Left renal cortex interstitium (tissue), 4 donors: ENCODE measurements at places on chromosomes 11 and 22. TPM values are rescaled to one million over a fixed set of nuclear protein-coding genes. Genes with fewer than 3 reads are reported as not detected.
A peak's percentile ranks its signal among the peaks of the same experiment; 100 is the strongest.

DNA sequence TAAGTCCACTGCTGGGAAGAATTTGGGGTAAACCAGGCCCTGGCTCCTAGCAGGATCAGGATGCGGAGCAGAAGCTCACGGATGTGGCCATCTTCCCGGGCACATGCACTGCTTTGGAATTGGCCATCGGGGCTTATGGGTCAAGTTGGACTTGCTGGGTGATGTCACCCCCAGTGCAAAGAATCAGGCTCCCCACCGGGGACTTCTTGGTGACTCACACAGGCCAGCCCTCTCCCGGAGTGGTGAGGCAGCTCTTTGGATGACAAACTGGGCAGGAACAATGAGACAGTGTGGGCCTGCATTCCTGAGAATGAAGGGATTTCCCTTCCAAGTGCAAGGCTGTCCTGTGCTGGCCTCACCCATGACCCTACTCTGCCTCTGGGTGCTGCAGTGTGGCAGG, 128.8 kb upstream of the ANO1 start:
- no peak for DNase-seq

SCN2B gene
- polyA plus RNA-seq = 5.1 TPM

DNA sequence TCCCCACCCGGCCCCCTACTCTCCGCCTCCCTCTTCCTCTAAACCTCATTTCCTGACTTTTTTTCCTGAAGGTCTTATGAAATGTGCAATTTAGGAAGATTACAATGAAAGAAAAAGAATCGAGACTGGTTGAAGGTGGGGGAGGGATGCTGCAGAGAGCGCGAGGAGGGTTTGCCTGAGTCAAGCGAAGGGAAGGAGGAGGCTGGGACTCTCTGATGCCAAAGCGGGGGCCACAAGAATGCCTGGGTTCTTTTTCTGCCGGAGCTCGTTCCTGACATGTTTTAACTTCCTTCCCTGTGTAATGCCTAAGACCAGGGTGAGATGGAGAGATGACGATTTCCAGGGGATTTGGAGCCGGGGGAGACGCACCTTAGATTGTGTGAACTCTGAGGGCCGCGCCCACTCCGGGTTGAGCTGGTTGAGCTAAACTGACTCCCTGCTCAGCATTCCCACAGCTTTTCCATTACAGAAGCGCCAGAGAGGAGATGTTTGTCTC, 270.5 kb upstream of the SORL1-AS1 start:
- no peak for DNase-seq

GRCh38 chr11:64060861-64061444, 25.2 kb downstream of the FLRT1 start:
- no peak for DNase-seq

DNA sequence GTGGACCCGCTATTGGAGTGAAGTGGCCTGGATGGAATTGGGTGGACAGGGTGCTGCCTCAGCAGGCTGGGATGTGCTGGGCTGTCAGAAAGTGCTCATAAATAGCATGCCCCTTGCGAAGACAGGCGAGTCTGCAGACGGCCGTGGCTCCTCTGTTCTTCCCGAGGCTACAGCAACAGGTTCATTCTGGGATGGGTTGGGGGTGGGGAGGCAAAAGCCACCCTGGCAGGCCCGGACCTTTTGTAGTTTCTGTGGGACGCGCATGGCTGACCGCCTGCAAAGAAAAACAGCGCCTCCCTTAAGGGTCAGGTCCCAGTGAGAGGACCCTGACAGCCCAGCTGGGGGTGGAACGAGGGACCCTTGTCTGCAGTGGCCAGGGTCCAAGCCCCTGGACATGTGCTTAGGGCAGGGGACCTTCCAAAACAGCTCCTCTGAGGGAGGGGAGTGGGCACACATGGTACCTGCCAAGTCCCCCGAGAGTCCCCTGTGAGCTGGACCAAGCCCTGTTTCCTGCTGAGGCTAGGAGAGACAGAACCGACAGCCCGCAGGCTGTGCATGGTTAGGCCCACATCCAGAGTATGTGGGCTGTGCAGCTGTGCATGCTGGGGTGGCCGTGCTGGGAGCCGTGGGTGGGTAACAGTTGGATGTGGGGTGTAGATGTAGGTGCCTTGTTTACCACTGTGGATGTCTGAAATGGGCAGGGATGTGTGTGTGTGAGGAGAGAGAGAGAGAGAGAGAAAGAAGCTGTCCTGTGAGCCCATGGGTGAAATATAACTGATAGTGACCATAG, at the start of gene CRYBB3:
CRYBB3 (plus strand) TSS at position 128 of the 790 bp plus-strand sequence. CDS start 1,539 bp downstream, outside the sequence.
- peak; percentile 53 for DNase-seq

- DNase-seq = peak; percentile 11
These were observed 866 bp downstream of the EXPH5 start for GRCh38 chr11:108592591-108593213.

SAAL1 gene
- 22.7 TPM for polyA plus RNA-seq

GRCh38 chr11:133311230-133311629, 221.1 kb downstream of the OPCML start:
- no peak for DNase-seq

OR8D1 gene
- polyA plus RNA-seq = not detected

DNA sequence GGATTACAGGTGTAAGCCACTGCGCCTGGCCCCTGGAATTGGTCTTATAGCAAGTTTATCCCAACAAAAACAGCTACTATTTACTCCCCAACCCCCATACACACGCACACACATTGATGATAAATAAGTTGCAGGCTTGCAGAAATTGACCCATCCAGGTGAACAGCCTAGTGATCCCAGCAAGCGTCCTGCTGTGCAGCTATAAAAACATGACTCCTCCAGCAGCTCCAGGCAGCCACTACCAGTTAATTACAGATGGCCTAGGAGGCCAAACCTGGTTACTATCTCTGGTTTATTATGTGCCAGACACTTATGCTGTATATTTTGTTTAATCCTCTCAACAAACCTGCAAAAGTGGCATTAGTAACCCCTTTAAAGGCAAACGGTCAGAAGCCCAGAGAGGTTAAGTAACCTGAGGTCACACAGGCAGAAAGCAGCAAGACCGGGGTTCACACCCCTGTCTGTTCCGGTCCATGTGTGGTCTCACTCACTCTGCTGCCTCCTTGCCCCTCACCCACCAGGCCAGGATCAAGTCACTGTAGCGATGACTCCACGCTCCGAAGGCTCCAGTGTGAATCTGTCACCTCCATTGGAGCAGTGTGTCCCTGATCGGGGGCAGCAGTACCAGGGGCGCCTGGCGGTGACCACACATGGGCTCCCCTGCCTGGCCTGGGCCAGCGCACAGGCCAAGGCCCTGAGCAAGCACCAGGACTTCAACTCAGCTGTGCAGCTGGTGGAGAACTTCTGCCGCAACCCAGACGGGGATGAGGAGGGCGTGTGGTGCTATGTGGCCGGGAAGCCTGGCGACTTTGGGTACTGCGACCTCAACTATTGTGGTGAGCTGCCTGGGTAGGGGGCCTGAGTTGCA, 6.6 kb downstream of the F2 start:
- DNase-seq = no peak
